Right lobe of liver (tissue), 6 donors: ENCODE measurements at places on chromosomes 2 and 18. TPM values are rescaled to one million over a fixed set of nuclear protein-coding genes. Genes with fewer than 3 reads are reported as not detected.

GRCh38 chr18:77108001-77108692, 24.4 kb downstream of the MBP start:
- H3K4me3 ChIP-seq: no peak overlapping the region
- peaks cover 6% of the 10 kb centered on the region for H3K4me1 ChIP-seq
- no peaks in the 10 kb centered on the region for H3K36me3 ChIP-seq

DNA sequence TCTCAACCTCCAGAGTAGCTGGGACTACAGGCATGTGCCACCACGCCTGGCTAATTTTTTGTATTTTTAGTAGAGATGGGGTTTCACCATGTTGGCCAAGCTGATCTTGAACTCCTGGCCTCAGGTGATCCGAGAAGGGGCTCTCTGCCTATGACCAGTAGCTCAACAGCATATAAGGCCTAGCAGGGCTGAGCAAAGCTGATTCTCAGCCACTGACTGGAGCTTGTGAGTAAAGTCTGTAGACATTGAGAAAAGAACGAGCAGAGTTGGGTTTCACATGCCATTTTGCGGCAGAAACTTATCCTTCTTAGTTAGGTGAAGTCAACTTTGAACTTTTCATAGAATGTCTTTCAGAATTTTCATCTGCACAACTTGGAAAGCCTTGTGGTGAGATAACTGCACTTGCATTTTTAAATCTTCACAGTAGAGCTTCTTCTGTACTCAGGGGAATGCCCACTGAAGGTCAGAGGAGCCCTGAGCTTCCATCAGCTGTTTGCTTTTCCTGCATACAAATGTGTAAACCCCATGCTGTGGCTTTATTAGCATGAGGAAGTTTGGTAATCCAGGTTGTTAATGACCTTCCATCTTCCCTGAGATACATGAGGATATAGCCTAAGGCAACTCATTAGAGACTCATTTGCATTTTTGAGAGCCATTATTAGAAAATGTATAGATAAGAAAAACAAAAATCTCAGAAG, 602.4 kb downstream of the METTL4 start:
- DNase-seq: no peak
- no peak overlapping the region for H3K27ac ChIP-seq
- H3K36me3 ChIP-seq: no peaks in the 10 kb centered on the region
- H3K4me1 ChIP-seq: no peaks in the 10 kb centered on the region

GRCh38 chr2:111031546-111032478, 88.9 kb upstream of the BCL2L11 start:
- H3K4me3 ChIP-seq: no peak overlapping the region
- DNase-seq: no peak
- no peaks in the 10 kb centered on the region for H3K4me1 ChIP-seq
- H3K36me3 ChIP-seq: no peaks in the 10 kb centered on the region

- H3K36me3 ChIP-seq: no peaks in the 10 kb centered on the region
- DNase-seq: no peak
- H3K27ac ChIP-seq: no peak overlapping the region
Observed at GRCh38 chr2:222805591-222806304, 55.1 kb upstream of the ACSL3 start.

ARHGEF4 gene
- total RNA-seq: 0.44 TPM

MC2R gene
- not detected for total RNA-seq

MALL gene
- total RNA-seq: 3.1 TPM
